Tongue (tissue), 3 donors: ENCODE measurements at places on chromosomes 1 and 21. TPM values are rescaled to one million over a fixed set of nuclear protein-coding genes. Genes with fewer than 3 reads are reported as not detected.

The RGS8 gene
- 0.10 TPM for total RNA-seq

The NLRP3 gene
- total RNA-seq, result 3.8 TPM

The KLHL21 gene
- total RNA-seq, result 63.7 TPM

The CDA gene
- not detected for total RNA-seq

The EFNA1 gene
- 25.4 TPM for total RNA-seq

GRCh38 chr1:164846731-164847691, 288.0 kb downstream of the PBX1 start:
- DNase-seq, result no peak

DNA sequence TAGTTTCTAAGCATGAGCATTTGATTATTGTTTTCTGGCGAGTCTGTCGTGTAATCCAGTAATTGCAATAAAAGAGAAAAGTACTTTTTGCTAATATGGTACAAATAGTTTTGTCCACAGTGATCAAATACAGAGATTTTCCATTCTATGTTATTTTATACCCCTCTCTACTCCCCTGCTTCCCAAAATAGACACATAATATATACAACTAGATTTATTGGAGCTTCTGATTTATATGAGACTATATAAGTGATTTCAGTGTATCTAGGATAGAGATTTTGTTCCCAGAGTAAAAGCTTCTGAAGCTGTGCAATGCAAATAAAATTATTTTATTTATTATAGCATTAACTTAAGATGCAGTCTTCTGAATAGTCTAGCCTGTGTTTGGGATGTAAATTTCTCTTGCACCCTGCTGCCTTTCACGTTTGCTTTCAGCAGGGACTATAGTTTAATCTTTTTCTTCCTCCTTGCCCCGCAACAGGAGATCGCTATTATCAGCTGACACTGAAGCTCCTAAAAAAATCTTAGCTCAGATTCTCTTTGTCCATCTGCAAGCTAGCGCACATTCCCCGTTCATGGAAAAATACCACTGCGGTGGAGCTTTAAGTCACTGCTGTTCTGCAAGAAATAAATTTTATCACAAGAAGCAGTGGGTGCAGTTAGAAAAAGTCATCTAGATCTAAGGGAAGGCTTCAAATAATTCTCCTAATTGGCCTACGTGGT, 273.3 kb downstream of the DISC1 start:
- DNase-seq, result no peak

- DNase-seq, result no peak
Measured at GRCh38 chr1:153357076-153357852, 390 bp upstream of the S100A9 start.

DNA sequence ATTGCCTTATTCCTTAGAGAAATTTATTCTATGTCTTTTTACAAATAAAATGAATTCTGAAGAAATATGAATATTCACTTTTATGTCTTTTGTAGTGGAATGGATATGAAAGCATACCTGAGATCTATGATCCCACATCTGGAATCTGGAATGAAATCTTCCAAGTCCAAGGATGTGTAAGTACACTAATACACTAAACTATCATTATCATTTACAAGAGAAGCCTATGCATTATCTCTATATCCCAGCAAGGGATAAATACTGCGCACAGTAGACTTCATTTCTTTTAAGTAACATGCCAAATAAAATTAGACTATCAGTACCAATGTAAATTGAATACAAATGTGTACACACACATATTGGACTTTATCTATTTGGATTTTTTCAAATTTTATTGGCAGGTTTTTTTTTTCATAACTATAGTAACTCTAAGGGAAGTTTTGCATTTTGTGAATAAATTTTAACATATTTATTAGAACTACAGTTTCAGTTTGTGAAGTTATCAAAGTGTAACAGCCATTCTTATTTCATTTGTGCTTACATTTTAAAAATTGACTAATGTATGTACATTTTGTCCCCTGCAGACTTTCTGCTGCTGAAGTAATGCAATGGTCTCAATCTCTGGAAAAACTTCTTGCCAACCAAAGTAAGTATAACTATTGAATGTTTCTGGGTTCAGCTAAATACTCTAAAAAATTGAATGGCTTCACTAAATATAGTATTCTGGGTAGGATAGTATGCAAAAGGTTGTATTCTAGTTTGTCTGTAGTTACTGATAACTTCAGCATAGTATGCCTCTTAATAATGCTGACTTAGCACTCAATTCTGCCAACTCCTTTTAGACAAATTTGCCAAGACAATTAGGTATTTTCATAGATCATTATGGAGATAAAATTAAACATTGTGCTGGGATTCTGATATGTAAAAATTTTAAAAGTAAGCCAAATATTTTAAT, 894 bp downstream of the RGS1 start:
- DNase-seq, result no peak

DNA sequence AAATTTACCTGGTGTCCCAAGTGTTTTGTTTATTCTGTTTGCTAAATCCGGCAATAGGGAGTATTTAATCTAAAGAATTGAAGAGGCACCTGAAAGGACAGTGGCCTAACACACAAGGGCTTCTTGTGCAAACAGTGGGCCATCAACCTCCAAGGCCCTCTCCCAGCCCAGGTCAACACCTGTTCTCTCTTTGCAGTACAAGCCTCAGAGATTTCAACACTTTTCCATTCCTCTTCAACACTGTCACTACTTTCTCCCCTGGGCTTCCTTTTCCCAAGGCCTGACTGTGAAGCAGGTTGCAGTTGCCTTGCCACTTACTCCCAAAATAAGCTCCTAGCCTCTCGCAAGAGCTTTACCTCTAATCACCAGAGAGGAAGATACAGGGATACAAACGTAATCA, 3.2 kb upstream of the SNAPIN start:
- no peak for DNase-seq

DNA sequence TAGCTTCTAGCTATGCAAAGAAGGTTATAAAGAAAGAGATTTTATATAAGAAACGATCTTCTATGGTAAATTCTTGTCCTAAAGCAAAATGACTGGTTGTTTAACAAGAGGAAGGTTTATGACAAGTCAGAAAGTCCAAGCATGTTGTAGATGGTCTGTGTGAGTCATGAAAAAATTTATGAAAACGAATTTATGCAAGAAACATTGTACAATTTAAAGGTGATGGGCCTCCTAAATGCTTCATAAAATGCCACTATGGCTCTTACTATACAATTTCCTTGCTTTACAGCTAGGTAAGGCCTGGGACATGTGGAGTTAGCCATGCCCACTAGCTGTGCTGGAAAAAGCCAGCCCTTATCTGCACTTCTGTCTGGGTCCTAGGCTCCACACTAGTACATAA, 125.4 kb downstream of the PTGER3 start:
- DNase-seq, result no peak

GRCh38 chr1:234149217-234149616, 224.0 kb upstream of the COA6 start:
- DNase-seq, result no peak

- DNase-seq, result no peak
Measured at GRCh38 chr1:42735477-42736105, 4.4 kb downstream of the CLDN19 start.

DNA sequence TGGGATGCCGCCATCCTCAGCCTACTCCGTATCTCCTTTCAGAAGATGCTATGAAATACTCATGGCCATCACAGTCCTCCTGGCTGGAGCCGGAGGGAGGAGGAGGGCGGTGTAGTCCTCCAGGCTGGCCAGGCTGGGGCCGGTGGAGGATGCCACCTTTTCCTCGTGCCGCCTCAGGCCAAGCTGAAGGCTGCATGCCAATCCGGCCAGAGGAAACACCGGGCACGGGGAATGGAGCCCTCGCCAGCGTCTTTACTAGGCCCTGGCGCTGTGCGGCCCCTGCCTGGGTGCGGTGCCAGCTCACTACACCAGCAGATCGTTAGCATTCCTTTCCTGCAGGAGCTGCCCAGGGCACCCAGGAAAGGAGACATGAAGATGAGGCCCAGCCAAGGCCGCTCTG, 70.1 kb downstream of the CASZ1 start:
- DNase-seq, result no peak

DNA sequence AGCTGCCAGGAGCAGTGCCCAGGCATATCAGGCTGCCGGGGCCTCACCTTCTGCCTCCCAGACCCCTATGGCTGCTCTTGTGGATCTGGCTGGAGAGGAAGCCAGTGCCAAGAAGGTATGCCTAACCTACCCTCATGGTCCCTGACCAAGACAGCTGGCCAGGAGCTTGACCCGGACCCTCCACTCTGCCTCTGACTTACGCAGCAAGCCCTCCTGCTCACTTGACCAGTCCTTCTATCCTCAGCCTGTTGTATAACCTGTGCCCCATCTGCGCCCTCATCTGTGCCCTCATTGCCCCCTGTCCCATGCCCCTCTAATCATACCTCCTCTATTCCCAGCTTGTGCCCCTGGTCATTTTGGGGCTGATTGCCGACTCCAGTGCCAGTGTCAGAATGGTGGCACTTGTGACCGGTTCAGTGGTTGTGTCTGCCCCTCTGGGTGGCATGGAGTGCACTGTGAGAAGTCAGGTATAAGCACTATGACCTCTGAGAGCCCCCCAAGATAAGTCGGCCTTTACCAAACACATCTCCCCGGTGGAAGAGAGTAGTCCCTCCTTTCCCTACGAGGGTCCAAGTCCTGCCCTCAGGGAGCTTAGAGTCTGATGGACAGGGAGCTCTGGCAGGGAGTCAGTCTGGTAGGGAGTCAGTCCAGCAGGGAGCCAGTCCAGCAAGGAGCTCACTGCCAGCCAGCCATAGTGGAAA, 6.8 kb downstream of the TIE1 start:
- DNase-seq, result no peak

DNA sequence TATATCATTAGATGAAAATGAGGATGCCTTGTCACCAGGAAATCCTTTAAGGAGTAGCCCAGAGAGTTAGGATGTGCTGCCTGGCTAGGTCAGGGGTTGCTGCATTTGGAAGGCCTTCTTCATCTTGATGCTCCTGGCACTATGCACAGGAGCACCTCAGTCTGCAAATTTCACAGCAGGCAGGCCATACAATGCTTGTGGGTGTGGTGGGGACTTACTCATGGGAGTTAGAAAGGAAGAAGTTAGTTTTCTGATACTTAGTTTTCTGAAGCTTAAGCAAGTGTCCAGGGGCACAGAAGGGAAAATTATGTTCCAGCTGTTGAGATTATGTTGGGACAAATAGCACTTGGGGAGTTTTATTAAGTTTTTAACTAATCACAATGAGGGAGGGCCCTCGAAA, 11.4 kb downstream of the HLX start:
- no peak for DNase-seq

DNA sequence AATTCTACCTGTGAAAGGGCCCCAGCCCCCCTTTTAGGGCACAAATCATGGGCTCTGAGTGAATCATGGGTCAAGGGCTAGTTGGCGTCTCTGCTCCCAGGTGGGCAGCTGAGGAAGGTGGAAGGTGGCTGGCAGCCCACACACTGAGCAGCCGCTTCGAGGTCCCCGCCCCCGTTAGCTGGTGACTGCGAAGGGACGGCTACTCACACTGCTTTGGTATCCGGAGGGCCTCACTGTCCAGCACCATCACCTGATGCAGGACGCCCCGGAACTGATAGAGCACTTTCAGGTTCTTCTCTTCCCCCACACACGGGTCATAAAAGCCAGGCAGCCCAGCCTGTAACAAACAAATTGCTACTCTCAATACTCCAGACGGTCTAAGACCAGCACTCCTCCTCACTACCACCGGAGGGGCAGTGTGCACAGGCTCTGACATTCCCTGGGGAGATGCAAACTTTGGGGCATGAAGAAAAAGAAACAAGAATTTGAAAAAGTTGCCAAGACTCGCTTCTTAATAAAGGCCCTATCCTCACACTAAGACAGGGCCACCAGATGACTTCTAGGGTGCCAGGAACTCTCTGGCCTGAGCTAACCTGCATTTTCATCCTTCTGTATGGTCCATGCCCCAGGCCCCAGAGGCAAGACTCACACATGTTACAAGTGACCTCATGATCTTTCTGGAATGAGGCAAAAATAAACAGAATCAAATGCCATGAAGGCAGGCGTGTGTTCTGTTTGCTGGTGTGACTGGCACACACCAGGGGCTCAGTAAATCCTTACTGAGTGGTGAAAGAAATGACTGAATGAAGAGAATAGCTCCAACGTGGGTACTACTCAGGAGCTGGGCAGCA, 11.5 kb downstream of the THAP3 start:
- DNase-seq, result no peak
